Left lobe of liver (tissue), 2 donors: ENCODE measurements at places on chromosomes 4 and X. TPM values are rescaled to one million over a fixed set of nuclear protein-coding genes. Genes with fewer than 3 reads are reported as not detected.

OTUD6A gene
- total RNA-seq, result not detected

FANCB gene
- total RNA-seq, result 0.13 TPM

DNA sequence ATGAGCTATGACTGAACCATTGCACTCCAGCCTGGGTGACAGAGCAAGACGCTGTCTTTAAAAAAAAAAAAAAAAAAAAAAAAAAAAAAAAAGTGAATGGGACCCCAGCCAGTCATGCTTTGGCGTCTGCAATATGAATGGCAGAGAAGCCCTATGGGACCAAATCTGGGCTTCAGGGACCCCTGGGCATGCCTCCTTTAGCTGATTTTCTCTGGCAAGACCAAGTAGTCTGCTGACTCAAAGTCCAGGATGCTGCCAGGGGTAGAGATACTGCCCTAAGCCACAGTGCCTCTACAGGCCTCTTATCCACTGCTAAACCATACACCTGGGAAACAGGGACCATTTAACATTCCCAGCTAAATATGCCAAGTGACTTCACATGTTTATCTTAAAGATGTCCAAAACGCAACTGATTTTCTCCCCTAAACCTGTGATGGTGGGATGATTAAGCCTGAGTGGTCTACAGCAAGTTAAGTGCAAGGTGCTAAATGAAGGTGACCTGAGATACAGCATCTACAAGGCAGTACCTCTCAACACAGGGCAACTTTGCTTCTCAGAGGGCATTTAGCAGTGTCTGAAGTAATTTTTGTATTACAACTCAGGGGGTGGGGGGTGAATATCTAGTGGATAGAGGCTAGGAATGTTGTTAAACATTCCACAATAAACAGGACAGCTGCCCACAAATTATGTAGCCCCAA lies 5.8 kb downstream of the RPS4X start:
- no peak for DNase-seq

DNA sequence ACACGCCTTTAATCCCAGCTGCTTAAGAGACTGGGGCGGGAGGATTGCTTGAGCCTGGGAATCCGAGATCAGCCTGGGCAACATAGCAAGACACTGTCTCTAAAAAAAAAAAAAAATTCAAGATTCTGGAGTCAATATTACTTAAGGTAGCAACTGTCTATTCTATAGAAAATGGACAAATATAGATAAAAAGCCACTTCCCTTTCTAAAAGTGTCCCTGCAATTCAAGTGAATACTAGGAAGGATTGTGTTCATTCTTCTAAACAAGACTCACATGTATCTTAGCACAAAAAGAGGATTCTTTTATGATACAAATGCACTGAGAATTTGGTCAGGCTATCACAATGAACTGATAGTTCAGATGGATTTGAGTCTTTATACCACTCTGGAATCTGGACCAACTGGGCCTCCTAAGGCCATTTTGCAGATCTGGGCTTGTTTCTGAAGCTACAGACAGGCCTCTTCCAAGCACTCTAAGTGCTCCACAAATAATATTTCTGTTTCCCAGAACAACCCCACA lies 7.0 kb downstream of the PKD2 start:
- no peak for DNase-seq

GRCh38 chr4:188976644-188977115 lies 837.4 kb downstream of the TRIML1 start:
- no peak for DNase-seq

DNA sequence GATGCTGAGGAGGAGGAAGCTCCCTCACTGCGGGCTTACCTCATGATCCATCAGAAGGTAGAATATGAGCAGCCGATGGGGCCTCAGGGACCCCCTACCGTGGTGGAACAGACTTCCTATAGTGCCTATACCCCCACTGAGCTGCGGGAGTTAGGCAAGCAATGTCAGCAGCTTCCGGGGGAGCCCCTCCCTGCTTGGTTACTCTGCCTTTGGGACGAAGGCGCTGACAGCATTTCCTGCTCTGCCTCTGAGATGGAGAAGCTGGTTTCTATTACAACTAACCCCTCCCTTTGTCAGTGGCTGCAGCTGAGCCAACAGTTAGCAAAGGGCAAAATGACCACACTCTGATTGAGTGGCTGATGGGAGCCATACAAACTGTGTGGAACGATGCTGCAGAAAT lies 430.7 kb downstream of the IDS start:
- DNase-seq, result no peak

- DNase-seq, result no peak
These were observed 35.5 kb downstream of the F8 start for GRCh38 chrX:154986826-154987575.

DNA sequence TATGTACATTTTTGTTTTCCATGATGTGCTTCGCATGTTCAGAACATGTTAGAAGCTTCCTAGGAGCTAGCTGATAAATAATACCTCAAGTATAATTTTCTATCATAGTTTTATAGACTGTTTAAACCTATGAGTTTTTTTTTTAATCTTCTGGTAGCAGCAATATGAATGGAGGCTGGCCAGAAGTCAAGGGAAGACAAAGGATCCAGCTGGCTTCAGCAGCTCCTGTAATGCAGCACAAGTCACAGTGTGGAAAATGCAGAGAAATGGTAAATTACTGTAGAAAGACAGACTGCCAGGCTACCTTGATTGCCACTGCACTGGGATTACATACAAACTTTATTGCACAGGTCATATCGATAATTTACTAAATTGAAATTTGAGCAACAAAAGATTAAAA lies 537.9 kb downstream of the IQCM start:
- no peak for DNase-seq
